ENCODE measurements at places on chromosomes 6 and 20.

- no peak for DNase-seq
These were observed 112.8 kb downstream of the INSM1 start for GRCh38 chr20:20480689-20481088.

- no peak for DNase-seq
These were observed 47.4 kb downstream of the KCNK5 start for GRCh38 chr6:39181826-39182225.

DNA sequence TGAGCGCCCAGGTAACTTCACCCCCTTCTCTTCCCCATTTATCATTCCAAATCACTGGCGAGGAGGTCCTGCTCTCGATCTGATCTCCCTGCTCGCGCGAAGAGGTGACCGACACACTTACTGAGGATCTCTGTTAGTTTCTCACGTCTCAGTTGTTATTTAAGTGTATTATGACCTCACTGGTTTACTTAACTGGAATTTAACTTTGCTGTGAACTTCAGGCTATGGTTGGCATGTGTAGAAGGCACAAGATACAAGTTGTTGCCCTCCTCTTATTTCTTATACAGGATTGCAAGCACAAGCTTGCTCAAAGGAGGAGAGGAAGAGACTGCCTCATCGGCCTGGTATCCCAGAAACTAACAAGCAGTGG, 1.2 kb downstream of the RNF217 start:
- no peak for DNase-seq

DNA sequence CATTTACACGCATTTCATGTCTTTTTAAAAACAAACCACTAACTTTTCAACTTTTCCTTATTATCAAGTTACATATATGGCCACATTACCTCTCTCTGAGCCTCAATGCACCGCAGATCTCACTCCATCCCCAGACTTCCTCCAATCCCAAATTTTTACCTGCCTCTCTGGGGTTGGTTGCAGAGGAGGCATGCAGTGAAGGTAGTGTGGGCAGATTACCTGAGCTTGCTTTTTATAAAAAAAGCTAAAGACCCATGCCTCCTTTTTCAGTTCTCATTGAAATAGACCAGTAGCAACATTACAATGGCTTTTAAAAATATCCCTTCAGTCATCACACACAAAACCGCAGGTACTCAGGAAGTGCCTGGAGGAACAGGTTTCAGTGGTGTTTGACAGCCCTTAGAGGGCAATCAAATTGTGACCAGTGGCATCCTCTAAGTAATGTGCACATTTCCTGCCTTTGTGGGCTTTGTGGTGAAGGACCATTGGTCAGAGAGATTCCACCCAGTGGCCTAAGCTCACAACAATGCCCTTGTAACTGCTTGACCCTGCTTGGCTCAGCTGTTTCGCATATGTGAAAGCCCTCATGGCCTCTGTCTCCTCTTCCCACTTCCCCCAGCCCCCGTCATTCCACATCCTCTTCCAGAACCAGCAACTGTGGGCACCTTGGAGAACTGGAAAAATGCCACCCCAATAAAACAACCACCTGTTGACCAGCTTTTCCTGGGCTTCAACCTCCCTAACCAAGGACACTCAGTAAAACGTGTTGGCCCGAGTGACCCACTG, 30.2 kb upstream of the IL17A start:
- no peak for DNase-seq

GRCh38 chr20:38673725-38674091, 50.6 kb upstream of the SLC32A1 start:
- no peak for DNase-seq

DNA sequence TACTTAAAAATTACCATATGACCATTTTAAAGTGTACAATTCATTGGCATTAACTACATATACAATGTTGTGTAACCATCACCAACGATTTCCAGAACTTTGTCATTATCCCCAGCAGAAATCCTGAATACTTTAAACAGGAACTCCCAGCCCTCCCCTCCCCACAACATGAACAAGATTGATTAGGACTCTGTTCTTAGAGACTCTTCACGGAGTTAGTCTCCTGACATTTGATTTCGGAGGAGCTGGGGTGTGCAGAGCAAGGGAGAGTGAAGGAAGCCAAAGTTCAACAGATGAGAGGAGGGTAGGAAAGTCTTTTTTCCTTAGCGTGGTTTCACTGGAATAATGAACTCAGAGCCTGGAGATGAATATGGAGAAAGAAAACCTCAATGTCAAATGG, 17.2 kb upstream of the QKI start:
- DNase-seq, result no peak

- no peak for DNase-seq
These were observed 73.2 kb downstream of the LY86 start for GRCh38 chr6:6661684-6662083.

DNA sequence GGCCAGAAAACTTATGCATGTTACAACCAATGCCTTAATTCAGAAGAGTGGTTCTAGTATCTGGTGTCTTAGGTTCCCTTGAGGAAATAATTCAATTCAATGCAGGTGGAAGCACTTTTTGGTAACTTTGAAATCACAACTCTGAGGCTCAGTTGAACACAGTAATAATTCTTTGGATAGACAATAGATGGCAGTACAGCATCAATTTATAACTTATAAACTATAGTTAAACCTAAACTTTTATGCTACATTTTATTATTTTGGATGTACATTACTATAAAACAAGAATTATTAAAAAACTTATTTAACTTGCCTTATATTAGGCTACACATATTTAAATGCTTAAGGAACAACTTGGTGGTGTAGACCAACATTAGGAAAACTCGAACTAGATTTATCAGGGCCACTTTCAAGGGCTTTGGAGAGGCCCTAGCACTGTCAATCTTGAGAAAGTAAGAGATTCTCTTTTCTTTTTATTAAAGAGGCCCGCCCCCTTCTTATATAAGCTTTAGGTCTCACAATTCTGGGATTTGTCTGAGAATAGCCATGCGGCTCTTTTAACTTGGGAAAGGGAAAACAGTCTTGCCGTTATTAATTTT, 85.9 kb downstream of the CRYBG1 start:
- DNase-seq, result no peak

DNA sequence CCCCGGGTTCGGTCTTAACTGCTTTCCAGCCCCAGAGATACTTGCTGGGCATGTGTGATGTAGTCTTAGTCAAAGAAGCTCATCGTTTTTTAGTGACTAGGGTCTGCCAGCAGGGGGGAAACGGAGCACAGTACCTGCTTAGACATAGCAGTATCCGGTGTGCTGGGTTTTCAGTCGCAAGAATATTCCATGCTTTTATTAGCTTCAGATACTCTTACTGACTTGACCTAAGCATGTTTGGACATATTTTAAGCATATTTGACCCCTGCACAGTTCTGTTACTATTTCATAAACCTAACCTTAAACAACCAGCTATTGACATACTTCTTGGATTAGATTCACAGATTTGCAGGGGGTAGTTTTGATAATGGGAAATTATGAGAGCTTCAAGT, 3.0 kb downstream of the E2F3 start:
- no peak for DNase-seq

DNA sequence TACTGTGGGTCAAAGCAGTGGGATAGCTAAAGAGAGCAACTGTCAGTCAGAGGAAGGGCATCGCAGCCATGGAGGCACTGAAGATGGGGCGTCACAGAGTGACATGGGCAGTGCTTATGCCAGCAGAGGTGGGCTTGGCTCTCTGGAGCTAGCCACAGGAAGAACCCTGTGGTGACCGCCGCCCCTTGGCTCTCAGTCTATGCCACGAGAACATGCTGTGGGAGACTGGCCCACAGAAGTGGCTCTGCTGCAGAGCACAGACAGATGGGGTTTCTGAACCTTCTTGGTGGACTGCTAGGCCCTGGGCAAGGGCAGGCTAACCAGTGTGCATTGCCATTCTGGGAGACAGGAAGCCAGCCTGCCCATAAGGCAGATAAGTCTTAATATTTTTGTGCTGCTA, 290.0 kb upstream of the SUPT3H start:
- no peak for DNase-seq

DNA sequence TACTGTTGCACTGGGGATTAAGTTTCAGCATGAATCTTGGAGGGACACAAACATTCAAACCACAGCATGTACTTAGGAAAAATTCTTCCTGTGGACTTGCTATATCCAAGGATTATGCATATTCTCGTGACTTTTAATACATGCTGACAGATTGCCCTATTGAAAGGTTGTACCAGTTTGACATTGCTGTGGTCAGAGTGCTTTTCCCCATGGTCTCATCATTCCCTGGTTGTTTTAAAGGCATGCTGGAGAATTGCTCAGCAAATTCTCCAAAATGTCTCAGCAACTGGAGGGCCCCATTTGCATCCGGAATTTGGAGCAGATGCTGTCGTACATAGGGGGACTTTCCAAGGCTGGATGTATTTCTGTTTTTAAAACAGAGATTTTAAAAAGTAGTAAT, 7.4 kb downstream of the HECA start:
- DNase-seq, result no peak

DNA sequence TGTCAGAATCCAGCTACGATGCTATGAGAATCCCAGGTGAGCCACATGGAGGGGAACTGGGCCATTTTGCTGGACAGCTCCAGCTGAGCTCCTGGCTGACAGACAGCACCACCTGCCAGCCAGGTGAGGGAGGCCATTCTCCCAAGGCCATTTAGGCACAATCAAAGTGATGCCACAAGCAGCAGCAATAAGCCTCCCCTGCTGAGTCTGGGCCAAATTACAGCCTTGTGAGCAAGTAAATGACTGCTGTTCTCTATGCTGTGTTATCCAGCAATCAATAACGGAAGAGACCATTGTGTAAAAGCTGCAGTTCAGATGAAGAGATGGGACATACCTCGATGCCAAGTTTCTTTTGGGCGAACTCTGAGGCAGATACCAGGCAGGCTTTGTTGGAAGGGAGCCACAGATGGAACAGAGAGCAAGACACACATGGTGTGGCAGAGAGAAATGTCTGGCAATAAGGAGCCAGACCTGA, 14.0 kb upstream of the SCGN start:
- DNase-seq, result no peak

DNA sequence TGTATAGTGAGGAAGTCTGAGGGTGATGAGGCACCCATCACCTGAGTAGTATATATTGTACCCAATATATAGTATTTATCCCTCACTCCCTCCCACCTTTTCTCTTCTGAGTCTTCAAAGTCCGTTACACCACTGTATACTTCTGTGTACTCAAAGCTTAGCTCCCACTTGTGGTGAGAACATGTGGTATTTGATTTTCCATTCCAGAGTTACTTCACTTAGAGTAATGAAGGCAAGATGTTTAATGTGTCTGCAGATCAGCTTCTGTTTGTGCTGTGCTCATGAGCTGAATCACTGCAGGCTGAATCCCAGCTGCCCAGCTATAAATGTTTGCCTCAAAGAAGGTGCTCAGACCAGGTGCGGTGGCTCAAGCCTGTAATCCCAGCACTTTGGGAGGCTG, 139.3 kb upstream of the FOXA2 start:
- DNase-seq, result no peak

- DNase-seq, result no peak
These were observed 15.1 kb upstream of the MPC1 start for GRCh38 chr6:166397849-166398248.

DNA sequence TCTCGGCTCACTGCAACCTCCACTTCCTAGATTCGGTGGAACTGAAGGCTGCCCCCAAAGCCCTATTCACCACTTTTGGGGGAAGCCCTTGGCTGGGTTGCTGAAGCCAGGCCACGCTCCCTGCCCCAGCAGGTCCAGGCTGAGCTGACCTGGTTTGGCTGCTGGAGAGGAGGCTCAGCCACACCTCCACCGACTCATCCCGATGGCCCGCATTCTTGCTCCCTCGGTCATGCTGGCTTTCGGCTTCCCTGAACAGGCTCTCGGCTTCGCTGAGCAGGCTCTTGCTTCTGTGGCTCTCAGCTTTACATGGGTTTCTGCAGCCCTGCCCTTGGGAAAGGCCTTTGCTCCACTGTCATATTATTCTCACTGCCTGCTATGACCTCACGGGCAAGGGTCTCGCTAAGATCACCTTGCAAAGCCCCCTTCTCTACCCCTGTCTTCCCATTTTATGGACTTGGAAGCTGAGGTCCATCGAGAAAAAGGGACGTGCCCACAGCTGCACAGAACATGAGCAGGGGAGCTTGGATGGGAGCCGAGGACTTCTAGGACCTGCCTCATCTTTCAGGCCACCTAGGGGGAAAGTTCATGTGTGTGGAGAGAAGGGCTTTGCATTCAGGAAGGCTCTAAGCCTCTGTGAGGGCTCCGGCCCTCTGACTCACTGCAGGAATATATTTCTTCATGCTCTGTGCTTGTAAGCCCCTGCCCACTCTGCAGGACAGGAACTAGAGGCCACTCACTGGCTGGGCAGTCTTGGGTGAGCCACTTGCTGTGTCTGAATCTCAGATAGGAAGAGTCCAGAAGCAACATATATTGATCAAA, 15.6 kb downstream of the ARHGAP40 start:
- no peak for DNase-seq

DNA sequence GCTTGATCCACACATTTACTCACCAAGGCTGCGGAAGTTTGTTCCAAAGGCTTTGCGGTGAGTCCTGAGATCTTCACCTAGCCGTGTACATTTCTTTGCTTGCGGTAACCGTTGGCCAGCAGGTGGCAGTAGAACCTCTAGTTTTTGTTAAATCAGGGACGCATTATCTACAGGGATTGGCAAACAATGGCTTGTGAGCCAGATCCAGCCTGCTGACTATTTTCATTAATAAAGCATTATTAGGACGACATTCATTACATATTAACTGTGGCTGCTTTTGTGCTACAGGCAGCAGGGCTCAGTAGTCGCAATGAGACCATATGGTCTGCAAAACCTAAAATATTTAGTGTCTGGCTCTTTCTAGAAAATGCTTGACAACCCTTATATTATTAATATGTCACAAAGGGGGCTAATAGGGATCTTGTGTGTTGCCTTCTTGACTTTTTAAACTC, 174.1 kb downstream of the DOK5 start:
- peak; percentile 83 for DNase-seq

- DNase-seq, result no peak
These were observed 640 bp downstream of the LRRN4 start for GRCh38 chr20:6053064-6053775.

GRCh38 chr20:13425381-13426135, 204.5 kb downstream of the ISM1 start:
- no peak for DNase-seq

Measured in left ventricle myocardium superior (tissue), 1 donor.